Stimulated activated CD4-positive, alpha-beta T cell treated with anti-CD3 and anti-CD28 coated beads, TNF-alpha, amount 100 ng/mL, for 24 hours (primary cell): ENCODE measurements at places on chromosomes 4 and X.

- no peak for DNase-seq
Observed at GRCh38 chrX:100413229-100413628, 3.2 kb upstream of the PCDH19 start.

DNA sequence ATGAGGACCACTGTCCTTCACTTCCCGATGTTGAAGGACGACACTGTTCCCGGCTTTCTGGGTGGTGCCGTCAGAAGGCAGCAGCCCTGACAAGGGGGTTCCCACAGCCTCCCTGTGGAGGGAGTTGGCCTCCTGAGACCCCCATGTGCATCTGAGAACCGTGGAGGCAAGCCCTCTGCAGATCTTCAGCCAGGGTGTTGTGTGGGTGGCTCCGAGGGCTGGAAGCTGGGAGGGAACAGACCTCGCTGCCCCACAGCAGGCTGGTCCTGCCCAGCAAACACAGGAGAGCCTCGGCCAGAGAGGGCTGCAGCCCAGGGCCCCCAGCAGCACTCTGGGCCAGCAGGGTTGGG, 16.2 kb downstream of the DGKQ start:
- no peak for DNase-seq

GRCh38 chrX:153395613-153396319, 5.4 kb downstream of the PNMA6E start:
- no peak for DNase-seq

DNA sequence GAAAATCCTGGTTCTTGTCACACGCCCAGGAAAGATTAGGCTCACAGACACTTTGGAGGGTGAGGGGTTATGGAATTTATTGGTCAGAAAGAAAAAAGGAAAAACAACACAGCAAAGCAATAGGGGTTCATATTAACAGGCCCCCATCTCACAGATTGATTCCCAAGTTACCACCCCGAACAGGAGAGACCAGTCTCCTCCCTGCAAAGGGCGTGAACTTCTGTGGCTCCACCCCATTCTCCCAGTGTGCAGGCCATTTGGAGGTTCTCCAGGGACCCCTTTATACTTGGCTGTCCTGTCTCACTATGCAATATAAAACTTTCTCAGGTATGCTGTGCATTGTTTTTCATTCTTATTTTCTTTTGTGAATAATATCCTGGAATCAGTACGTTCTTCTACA, 7.4 kb downstream of the FGF2 start:
- DNase-seq = no peak

DNA sequence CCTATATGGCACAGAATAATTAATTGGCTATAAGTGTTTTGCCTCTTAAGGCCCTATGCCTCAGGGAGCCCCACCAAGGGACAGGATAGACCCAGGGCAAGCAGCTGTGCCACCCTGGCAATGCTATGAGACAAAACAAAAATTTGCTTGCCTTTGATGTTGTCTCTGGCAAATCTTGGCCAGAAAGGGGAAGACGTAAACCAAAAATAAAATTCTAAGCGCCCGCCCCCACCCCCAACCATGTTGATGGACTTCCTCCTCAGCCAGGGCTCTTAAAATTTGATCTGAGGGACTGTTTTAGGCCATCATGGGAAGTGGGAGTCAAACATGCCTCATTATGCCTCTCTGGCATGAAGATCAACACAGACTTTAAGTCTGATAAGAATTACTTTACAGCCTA, 130.5 kb upstream of the APOOL start:
- DNase-seq = no peak

DNA sequence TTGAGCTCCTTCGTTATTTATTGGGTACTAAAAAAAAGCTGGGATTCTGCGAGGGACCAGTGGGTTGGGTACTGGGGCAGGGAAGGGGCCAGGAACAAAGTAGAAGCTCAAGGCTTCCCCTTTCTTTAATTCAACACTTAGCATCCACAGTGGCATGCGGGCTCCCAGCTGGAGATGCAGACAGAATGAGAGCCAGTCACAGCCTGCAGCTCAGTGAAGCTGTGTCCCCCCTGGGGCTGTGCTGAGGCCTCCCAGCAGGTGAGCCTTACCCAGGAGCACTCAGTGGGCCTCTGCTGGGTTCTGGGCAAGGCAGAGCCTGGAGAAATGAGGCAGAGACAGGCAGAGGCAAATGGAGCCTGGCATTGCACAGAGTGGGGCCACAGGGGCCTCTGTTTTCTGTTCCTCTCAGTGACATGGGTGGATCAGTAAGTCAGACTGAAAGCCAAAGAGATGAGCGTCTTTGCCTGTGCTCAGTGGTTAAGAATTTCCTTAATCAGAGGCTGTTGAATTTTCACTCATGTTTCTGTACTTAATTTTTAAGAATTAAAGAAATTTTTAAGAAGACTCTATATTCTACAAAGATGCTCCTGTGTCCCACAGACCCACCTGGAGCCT, 181.4 kb upstream of the RBPJ start:
- DNase-seq = no peak

DNA sequence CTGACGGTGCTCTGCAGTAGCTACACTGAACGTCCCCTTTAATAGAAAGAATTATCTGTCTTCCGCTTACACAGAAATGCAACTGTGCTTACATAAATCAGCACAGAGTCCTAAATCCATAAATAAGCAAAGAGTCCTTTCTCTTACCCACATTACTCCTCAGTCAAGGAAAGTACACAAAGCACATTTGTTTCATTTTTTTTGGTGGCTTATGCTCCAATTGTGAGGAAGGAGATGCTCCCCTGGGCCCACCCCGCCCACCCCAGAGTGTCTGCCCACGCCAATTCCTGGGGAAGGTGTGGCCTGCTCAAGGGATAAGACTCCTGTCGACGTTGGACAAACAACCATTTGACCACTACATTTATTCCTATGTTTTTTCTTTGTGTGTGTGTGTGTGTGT, 53.8 kb downstream of the CPLX1 start:
- DNase-seq = no peak

DNA sequence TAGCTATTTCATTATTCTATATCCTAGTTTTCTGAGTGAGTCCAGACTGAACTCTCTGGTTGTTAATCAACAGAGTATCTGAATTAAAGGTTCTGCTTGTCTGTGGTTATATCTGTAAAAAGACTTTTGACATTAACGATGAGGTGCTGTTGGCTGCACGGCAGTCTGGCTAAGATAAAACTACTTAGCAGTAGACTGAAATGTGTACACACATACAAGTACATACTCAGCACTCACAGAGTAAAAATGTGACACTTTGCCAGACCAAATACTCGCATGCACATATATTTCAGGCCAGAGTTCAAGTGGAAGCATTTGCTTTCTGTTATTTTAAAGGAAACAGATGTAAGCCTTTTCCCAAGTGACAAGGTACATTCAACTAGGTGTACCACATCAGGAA, 80.5 kb downstream of the PRDM5 start:
- no peak for DNase-seq

GRCh38 chr4:48604527-48604926, 114.5 kb downstream of the ZAR1 start:
- DNase-seq = no peak

- no peak for DNase-seq
Observed at GRCh38 chrX:344371-344901, 25.8 kb upstream of the GTPBP6 start.

GRCh38 chr4:94871644-94872305, 114.0 kb downstream of the BMPR1B start:
- no peak for DNase-seq

- DNase-seq = no peak
Observed at GRCh38 chr4:38980903-38981676, 51.1 kb downstream of the TMEM156 start.

- no peak for DNase-seq
Observed at GRCh38 chrX:23939203-23939602, 31.4 kb downstream of the CXorf58 start.

GRCh38 chr4:2036327-2036726, 22.8 kb upstream of the NAT8L start:
- DNase-seq = no peak

DNA sequence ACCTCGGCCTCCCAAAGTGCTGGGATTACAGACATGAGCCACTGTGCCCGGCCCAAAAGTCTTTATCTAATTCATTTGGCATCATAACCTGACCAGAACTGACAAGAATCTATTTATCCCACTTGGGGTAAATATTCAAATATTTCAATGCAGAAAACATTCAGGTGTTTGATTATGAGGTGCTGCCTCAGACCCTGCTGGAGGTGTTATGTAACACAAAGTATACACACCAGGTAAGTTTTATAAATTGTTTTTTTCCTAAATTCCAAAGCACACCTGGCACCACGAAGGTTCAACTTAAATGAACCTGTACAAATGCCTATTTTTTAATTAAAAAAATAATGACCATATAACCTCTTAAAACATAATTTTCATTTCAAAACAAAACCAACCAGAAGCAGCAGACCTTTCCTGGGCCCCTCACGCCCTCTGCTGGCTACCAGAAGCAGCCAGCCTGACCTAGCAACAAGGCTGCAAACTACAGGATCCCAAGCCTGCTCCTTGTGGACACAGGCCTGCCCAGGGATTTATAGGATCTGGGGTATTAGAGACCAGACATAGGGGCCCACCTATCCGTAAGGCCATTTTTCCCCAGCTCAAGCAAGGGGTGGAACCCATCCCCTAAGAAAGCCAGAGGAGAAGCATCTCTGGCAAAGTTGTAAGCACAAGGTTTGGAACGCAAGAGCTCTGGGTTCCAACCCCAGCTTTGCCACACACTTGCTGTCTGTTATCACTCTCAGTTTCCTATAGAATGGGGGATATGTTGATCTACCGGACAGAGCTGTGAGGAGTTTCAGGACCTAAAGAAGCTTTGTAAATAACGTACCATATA, 11.7 kb downstream of the OTUD5 start:
- no peak for DNase-seq

GRCh38 chr4:27009539-27009938, 148.9 kb downstream of the STIM2 start:
- DNase-seq = no peak

GRCh38 chr4:151519728-151520415, 110.9 kb downstream of the FHIP1A start:
- no peak for DNase-seq

GRCh38 chr4:7901311-7901885, 38.3 kb downstream of the AFAP1 start:
- no peak for DNase-seq

DNA sequence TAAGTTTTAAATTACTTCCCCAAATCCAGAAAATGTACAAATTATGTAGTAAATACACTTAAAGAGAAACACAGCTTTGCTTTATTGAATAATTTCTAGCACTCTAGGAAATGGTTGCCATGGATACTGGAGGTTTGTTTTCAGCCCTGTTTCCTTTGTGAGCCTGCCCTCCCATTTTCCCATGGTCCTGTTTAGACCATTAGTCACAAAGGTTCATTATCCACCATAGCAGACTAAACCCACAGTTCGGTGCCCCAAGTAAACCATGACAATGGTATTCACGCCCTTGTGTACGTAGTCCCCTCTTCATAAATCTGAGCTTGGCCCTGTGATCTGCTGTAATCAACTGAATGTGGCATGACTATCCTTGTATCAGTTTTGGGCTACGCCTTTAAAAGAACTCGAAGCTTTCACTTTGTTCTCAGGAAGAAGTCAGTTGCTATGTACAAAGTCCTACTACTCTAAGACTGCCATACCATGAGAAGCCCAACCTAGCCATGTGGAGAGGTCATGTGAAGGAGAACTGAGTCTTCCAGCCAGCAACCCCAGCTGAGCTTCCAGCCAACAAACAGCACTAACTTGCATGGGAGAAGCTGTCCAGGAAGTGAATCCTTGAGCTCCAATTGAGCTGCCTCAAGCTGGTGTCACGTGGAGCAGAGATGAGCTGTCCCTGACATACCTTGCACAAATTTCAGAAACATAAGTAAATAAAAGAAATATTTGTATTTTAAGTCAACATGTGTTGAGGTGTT, 300.4 kb downstream of the LDB2 start:
- DNase-seq = no peak

GRCh38 chr4:43843501-43843900, 605.1 kb downstream of the KCTD8 start:
- DNase-seq = no peak

- DNase-seq = no peak
Observed at GRCh38 chr4:47650584-47651130, 165.6 kb downstream of the ATP10D start.

DNA sequence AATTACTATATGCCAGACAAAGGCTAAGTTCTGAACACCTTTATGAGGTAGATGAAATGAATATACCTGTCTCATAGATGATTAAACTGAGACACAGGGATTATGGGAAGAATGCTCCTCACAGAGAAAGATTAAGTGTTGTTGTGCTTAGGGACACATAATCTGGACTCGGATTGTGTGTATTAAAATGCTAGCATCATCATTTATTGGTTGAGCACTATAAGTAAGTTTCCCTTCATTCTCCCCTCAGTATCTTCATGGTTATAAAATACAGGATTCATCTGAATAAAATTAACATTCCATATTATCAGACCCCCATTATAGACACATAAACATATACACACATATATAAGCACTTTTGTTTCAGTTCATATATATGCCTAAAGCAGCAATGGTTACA, 463.5 kb downstream of the PPP4R3C start:
- no peak for DNase-seq

GRCh38 chr4:124306352-124306751, 406.2 kb downstream of the ANKRD50 start:
- no peak for DNase-seq

DNA sequence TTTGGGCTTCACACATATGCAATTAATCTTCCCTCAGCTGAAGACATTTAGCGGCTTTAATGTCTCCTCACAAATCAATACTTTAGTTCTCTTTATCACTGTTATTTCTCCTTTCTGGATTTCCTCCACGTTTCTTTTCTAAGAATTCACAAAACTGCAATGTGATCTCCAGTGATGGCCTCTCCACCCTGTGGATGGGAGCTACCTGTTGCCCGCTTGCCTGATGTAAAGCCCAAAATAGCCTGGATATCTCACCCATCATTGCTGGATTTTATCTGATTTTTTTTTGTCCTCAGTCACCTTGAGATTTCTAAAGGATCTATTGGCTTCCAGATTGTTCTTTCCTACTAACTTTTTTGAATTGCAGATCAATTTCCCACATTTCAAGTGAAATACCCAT, 129.3 kb upstream of the FAM241A start:
- DNase-seq = no peak

DNA sequence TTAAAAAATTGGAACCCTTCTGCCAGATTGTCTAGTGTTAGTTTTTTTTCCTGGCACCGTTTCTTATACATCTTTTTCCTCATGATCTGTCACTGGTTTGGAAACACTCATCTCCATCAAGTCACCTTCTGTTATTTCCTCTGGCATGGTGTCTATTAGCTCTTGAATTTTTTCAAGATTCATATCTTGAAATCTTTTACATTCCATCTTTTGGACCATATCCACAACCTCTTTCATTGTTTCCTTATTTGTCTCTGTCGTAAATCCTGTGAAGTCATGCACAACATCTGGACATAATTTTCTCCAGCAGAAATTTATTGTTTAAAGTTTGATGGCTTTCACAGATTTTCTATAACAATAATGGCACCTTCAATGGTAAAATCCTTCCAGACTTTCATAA, 10.2 kb upstream of the TMEM185A start:
- no peak for DNase-seq

- no peak for DNase-seq
Observed at GRCh38 chrX:66756717-66757116, 117.8 kb upstream of the EDA2R start.

- no peak for DNase-seq
Observed at GRCh38 chr4:48623182-48623780, 133.2 kb downstream of the ZAR1 start.
